Astrocyte (in vitro differentiated cells and primary cell): ENCODE measurements at places on chromosomes 7 and 10. TPM values are rescaled to one million over a fixed set of nuclear protein-coding genes. Genes with fewer than 3 reads are reported as not detected.

GRCh38 chr7:46153951-46154787 is 233.1 kb upstream of the IGFBP3 start:
- DNase-seq = peak; percentile 47

GRCh38 chr7:86953653-86954336 is 105.7 kb downstream of the ELAPOR2 start:
- DNase-seq = no peak

GRCh38 chr10:71223347-71224058 is 11.1 kb downstream of the UNC5B start:
- no peak for DNase-seq

DNA sequence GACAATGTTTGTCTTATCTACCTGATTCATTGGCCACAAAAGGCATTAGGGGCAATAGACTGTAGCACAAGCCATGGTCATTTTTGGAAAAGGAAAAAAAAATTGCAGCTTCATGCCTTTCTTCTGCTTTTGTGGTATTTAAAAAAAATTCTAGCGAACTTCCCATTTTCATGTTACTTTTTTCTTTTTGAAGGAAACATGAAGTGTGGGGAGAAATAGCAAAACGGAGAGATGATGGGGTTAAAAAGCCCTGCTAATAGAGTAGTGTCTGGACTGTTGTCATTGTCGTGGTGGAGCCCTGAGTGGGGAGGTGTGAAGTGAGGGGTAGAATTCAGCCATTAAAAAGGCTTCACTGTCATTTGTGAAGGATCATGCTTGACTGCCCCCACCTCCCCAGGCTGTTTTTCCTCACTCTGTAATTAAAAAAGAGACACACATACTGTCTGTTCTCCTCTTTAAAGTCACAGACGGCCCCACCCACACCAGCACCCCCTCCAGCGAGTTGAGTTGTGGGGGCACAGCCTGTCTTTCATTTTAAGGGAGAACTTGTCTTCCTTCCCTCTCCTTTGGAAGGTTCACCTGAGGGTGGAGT is 272.4 kb downstream of the CREB5 start:
- no peak for DNase-seq

DNA sequence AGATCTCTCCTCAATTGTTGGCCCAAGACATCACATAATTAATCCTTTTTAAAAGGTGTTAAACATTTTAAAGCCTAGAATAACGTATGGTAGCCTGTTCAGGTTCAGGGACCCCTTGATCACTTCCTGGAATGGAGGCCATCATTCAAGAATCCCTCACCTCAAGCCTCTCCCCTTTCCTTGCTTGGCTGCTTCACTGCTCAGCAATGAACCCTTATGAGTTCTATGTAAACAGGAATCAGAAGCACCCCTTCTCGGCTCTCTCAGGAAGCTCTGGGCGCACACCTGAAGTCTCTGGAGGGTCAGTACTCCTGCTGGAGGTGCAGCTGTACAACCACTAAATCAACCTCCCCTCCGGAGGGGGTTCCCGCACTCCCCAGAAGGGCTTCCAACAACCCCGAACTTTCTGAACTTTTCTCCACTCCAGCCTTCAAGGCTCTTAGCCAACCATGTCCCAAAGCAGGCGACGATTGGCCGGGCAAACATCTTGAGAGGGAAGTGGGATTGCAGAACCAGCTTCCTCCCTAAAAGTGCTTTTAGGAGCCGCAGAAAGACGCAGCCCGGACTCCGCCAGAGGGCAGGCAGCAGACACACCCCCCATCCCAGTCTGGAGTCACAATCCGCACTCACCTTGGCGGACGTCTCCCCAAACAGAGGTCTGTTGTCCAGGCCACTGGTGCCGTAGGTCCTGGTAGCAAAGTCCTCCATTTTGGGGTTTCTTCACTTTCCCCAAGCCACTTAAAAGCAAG is 562 bp downstream of the TMEM243 start:
- DNase-seq = peak; percentile 27

GSTO1 gene
- 127 and 131 TPM in 2 replicates for total RNA-seq

CCDC3 gene
- total RNA-seq = 25.8 and 52.1 TPM in 2 replicates
